Left renal cortex interstitium (tissue), 4 donors: ENCODE measurements at places on chromosomes 12 and 14.

DNA sequence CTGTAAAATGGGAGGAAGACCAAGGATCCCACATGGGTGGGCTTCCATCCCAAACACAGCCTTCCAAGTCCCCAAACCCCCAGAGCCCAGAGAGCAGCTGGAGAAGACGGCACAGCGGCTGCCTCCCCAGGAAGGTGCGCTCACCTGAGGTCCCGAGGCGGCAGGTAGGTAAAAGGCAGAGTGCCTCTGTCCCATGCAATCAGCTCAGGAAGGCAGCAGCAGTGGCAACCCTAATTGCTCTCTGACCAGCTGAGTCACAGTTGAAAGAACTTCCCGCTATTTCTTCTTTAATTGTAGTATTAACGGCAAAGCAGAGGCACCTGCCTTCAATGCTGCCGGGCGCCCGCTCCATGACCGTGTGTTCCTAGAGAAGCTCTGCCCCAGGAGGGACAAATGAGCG is 91.1 kb upstream of the BCL11B start:
- DNase-seq, result no peak

DNA sequence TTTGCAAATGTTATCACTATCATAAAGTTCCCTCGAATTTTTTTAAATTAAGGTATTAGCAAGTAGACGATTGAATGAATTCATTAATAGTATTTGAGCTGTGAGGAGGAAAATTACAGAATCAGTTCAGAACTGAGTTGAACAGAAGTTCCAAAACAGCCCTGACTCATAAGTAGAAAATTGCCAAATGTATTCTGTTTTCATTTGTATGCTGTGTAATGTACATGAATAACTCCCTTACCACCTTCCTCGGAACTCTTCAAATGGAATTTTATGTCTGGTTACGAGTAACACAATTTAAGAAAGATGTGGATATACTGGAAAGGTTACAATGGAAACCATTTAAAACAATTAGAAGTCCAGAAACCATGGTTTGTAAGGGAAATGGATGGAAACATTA is 283.3 kb upstream of the FAR2 start:
- DNase-seq, result no peak

DNA sequence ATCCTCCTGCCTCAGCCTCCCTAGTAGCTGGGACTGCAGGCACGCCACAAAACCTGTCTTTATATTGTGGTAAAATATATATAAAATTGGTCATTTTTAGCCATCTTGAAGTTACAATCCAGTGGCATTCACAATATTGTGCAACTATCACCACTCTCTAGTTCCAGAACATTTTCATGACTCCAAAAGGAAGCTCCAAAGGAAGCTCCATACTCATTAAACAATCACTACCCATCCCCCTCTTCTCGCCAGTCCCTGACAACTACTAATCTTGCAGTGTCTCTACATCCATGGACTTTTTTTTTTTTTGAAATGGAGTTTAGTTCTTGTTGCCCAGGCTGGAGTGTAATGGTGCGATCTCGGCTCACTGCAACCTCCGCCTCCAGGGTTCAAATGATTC is 3.1 kb downstream of the GCH1 start:
- DNase-seq, result no peak

GRCh38 chr14:67694791-67695393 is 672 bp downstream of the RDH11 start:
- peak; percentile 63 for DNase-seq

DNA sequence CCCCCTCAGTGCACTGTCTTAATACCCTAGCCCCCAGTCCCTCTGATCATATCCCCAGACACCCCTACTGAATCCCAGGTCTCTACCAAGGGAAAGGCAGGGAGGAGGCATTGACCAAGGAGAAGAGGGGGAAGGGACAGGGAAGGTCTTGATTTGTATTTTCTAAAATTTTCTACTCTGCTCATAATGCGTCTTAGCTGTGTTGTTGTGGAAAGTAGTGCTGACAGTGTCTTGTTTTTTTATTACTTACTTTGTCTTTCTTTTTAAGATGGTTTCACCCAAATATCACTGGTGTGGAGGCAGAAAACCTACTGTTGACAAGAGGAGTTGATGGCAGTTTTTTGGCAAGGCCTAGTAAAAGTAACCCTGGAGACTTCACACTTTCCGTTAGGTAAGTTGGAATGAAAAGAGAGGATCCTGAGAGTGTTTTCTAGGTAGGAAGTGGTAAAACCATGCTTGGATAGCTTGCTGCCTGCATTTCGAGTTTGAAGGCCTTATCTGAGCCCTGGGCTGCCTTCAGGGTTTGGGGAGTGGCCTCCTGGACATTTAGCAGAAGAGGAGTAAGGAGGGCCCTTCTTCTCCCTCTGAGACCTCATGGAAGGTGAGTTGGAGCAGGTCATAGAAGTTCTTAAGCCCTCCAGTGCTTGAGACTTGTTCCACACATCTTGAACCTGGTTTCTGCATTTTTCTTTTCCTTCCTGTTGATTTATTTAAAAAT is 27.4 kb downstream of the PTPN11 start:
- no peak for DNase-seq

- no peak for DNase-seq
Measured at GRCh38 chr14:91330856-91331255, 86.4 kb upstream of the GPR68 start.

GRCh38 chr12:3863756-3864155 is 9.4 kb downstream of the PARP11 start:
- DNase-seq, result no peak

- DNase-seq, result no peak
Measured at GRCh38 chr12:43155376-43155775, 396.6 kb downstream of the ADAMTS20 start.

DNA sequence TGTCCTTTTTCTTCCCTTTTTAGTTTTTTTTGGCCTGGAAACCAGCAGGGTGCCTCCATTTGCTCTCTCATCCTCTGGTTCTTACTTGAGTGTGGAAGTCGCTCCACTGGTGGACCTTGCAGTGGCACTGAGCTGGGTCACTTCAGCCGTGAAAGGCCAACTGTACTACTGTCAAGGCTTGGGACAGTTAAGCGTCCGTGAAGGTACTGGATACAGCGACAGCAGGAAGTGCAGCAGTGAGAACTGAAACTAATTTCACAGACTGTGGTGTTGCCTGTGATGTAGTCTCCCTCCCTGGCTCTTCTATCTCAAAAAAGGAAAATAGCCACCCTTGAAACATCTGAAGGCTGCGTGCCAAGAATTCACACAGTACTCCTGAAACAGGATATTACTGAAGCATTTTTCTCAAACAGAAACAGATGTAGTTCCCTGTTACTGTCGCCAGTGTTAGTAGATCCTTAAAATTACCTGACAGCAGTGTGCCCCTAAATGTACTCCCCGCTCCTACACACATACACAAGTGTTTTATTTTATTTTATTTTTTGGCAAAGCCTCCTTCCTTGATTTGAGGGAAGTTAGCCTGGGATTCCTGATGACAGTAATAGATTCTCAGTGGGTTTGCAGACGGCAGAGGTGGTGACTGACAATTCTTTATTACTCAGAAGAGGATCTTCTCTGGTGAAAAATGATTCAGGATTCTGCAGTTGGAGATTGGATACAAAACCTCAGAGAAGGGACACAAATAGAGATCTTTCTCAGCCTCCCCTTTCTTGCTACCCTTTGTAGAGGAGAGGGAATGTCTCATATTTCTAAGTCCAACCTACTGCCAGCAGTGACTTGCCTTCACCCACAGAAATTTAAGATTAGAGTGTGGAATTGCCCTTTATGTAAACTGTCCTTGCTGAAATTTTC is 4.4 kb downstream of the SUSD6 start:
- no peak for DNase-seq

DNA sequence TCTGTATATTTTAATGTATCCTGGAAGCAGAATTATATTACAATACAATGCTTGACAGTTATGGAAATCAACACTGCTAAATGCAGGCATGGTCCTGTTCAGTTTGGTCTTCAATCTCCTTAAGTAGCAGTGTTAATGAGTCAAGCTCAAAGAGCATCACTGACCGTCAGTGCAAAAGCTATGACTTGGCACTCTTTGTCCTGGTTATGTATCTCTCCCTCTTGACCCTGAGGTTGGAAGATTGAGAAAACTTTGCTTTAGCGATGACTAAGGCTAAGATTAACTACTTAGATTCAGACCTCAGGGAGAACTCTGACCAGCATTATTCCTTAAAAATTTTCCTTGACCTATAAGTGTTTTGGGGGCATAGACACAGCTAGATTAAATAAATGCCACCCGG is 10.9 kb downstream of the CLEC7A start:
- DNase-seq, result no peak

GRCh38 chr12:53950437-53950773 is 4.3 kb upstream of the HOXC12 start:
- no peak for DNase-seq

GRCh38 chr12:15220451-15220850 is 766 bp downstream of the RERG start:
- no peak for DNase-seq

GRCh38 chr12:103547929-103548328 is 39.1 kb upstream of the STAB2 start:
- DNase-seq, result no peak

GRCh38 chr14:50021261-50022031 is 94.9 kb downstream of the VCPKMT start:
- no peak for DNase-seq

GRCh38 chr14:51848120-51848519 is 12.3 kb upstream of the GNG2 start:
- DNase-seq, result no peak

- DNase-seq, result no peak
Measured at GRCh38 chr12:25698772-25699171, 145.7 kb upstream of the LMNTD1 start.

GRCh38 chr12:75727577-75727976 is 216.2 kb upstream of the KRR1 start:
- DNase-seq, result no peak

DNA sequence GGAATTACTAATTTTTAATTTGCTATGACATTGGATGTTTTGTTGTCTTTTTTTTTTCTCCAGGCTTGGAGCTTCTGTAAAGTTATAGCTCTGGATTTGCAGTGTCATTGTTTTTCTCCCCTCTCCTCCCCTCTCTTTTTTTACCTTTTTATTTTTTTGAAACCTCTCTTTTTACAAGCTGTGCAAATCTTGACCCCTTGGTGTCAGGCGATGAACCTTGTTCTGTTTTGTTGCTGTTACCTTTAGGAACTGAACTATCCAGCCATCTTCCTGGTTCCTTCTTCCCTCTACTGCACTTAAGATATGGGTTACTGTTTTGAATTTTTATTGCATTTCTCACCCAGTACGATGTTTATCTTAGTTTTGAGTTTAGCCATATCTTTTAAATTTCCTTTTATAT is 13.7 kb downstream of the KTN1 start:
- no peak for DNase-seq

GRCh38 chr12:119869720-119870119 is 7.4 kb downstream of the CIT start:
- no peak for DNase-seq
